Head of caudate nucleus (tissue), 42 donors: ENCODE measurements at places on chromosomes 3 and 15.
A peak's percentile ranks its signal among the peaks of the same experiment; 100 is the strongest.

DNA sequence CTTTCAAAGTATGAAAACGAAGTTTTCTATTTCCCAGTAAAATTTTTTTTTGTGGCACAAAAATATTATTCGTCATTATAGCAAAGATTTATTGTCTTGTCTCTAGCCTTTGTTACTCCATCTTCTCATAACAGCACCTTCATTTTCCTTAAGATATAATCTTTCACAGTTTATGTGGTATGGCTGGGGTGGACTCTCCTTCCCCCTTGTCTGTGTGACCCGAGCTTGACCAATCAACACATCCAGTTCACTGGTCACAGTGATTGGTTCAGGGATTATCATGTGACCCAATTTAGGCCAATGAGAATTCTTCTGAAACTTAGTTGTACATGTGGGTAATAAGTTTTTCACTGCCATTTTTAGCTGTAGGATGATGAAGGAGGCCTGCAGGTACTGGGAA is 71.2 kb upstream of the DCBLD2 start:
- DNase-seq = no peak

DNA sequence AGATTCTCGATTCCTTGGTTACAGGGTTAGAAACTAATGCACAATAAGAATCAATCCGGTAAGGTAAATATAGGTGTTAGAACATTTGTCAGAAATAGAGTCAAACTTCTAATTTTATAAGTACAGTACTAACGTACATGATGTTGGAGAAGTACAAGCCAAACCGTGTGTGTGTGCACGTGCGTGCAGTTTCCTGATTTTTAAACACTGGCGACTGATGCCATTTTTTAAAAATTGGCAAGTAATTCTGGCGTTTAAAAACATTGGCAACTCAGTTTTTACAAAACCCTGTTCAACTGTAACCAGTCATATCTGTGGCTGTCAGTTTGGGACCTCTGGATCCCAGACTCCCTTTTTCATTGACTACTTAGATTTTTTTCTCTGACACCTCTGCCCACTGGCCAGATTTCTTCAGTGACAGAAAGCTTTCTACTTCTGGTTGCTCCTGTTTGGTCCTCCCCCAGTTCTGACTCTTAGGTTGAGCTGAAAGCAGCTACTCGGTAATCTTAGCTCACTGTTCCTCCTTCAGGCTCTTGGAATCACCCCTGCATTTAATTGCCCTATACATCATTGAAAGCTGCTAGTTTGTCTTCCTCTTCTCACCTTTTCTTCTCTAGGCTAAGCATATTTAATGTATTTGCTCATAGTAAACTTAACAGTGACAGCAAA is 843 bp downstream of the ATG7 start:
- no peak for DNase-seq

GRCh38 chr3:188338086-188338485 is 184.1 kb downstream of the LPP start:
- DNase-seq = no peak

DNA sequence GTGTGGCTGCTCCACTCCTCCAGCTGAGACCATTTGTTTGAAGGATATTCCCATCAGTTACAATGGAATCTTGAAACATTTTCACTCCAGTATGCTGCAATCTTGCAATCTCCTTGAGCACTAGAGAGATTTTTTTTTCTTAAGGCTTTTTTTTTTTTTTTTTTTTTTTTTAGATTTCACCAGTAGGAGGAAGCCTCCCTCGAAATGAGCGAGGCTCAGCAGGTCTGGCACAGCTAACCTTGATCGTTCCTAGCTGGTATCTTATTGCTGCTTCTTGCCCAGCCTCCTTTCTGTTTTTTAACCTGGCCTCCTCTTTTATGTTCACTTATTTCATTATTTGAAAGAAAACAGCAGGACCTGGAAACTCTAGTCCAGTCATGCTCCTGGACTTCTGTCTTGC is 48.1 kb downstream of the RAP2B start:
- no peak for DNase-seq

- DNase-seq = no peak
Observed at GRCh38 chr3:150521463-150521862, 24.8 kb downstream of the SERP1 start.

DNA sequence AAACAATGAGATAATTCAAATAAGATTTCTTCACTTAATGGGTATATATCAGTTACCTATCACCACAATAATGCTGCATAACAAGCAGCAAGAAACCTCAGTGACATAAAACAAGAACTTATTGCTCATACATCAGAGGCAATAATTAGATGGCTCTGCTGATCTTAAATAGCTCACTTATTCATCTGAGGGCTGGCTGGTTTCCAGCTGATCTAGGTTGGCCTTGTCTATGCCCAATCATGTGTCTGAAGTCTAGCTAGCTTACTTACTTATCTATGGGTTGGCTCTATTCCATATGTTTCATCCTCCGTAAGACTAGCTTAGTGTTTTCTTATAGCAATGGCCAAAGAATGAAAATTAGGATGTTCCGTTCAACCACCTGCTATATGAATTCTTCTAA is 109.4 kb upstream of the AGTR1 start:
- DNase-seq = no peak

GRCh38 chr3:40302784-40303183 is 6.7 kb upstream of the EIF1B start:
- no peak for DNase-seq

DNA sequence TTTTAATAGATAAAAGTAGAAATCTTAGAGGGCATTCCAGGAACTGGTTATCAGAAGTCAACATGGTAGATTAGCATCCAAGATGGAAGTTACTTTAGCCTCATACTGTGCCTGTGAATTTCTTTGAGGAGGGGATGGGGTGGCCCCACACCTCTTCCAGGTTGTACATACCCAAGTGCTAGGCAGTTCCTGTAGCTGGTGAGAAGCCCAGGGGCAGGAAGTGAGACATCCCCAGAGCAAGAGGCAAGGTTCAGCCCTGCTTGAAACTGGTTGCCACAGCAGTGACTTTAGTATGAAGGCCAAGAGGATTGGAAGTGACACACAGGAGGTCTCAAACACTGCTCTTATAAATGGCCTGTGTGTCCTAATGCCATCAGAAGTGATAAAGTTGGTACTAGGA is 11.9 kb downstream of the GTPBP8 start:
- no peak for DNase-seq

DNA sequence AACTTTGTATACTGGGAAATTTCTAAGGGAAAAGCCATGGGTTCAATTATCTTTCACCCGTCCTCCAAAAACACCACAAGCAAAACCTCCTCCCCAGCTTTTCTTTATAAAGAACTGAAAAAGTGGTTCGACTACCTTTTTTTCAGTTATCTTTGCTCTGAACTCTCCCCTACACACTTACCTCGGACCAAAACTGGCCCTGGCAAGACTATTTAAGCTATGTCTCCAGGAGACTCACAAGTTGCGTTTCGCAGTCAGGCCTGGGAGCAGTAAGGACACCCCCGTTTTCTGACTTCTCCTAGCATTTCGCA is 645 bp downstream of the COPS2 start:
- DNase-seq = no peak

DNA sequence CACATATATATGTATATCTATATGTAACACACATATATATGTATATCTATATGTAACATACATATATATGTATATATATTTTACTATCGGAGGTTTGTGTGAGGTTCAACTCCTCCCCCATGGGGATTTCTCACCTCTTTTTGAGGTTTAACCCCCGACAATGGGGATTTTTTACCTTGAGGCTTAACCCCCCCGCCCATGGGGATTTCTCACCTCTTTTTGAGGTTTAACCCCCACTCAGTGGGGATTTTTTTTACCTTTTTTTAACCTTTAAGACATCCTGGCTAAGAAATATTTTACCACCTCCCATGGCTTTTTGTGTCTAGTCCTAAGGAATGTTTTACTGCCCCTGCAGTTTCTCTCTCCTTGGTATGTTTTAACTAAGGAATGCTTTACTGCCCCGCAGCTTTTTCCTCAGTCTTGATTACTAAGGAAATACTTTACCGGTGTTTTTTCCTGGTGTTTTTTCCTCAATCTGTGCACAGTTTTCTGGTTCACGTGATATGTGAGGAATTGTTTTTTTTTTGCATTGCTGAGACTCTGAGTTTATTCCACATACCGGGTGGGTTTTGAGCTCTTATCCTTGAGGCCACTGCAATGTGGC is 185.2 kb downstream of the KLF13 start:
- no peak for DNase-seq

- peak; percentile 97 for DNase-seq
Observed at GRCh38 chr3:111071257-111072030, at the start of gene NECTIN3. NECTIN3 (plus strand) TSS chr3:111071816; CDS start chr3:111072018, 202 bp downstream.
